ENCODE measurements at places on chromosomes 7 and 10.
A peak's percentile ranks its signal among the peaks of the same experiment; 100 is the strongest.

GRCh38 chr7:75866489-75867389, 12.1 kb upstream of the RHBDD2 start:
- peak; percentile 43 for DNase-seq

- DNase-seq: no peak
Observed at GRCh38 chr7:15652776-15653290, 33.6 kb downstream of the MEOX2 start.

DNA sequence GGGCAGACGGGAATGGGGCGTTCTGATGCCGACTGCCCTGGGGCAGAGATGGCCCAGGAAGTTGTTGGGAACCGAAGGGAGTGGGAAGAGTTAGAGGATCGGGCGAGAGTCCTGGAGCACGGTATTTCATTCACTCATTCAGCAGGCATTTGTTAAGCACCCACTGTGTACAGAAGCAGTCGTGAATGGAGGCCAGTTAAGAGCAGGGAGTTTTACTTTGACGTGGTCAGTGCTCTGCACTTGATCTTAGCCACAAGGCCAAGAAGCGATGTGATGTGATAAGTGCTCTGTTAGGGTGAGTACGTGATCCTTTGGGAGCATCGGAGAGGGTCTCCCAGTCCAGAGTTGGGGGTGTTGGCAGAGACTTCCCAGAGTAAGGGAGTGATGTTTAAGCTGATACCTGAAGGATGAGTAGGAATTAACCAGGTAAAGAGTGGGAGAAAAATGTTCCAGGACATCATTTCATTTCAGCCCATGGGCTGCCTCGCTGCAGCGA, 890 bp downstream of the ZFYVE27 start:
- no peak for DNase-seq

DNA sequence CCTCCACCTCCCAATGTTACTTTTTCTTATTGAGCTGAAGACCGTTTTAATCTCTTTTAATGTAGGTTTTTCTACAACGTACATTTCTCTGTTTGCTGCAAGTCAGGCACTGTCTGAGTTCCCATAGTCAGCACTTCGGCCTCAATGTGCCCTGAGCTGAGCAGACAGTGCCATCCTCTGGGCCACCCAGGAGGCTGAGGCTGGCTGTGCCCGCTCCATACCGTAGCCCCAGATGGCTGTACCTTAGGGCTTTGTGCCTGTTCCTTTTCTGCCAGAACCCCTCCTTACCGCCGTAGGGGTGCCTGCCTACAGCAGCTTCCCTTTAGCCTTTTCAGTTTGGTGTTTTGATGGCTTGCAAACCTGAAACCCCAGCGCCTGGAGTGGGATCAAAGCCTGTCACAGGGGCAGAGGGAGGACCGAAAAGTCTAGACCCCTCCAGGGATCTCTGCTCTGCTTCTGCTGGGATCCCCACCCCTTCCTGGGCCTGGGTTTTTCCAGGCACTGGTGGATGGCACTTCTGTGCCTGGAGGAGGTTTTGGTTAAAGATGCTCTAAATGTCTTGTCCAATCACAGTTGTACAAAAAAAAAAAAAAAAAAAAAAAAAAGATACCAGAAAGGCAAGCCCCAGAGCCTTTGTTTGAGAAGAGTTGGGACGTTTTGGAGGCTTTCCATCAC, 9.0 kb downstream of the AGAP3 start:
- DNase-seq: no peak

All from naive thymus-derived CD4-positive, alpha-beta T cell (primary cell).